ENCODE measurements at places on chromosomes 1 and 21. TPM values are rescaled to one million over a fixed set of nuclear protein-coding genes. Genes with fewer than 3 reads are reported as not detected.
A peak's percentile ranks its signal among the peaks of the same experiment; 100 is the strongest.

The TPTE gene
- not detected for total RNA-seq

DNA sequence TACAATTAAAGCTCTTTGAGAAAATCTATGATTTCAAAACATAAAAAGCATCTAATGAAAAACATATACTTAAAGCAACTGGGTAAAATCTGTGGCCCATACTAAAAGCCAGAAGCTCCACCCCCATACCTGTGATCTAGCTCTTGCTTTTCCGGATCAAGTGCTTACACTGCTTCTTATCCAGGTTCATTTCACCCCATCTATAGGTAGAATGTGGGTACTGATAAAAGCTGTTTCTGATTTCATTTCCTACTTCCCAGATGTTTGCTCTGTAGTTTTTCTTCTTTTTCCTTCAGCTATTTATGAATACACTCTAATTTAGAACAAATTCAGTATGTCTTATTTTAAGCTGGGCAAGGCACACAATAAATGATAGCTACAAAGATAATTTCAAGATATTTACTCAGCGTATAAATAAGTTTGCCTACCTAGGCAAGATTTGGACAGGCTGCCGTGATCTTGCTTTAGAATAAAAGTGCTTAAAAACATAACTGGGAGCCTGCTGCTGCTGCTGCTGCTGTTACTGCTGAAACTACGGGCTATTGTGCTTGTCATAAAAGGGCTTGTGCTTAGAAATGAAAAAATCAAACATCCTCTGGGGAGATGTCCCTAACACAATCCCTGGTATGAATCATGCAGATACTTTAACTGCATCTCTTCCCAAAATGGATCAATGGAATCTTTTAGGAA, 2.1 kb downstream of the SIPA1L2 start:
- no peaks in the 10 kb centered on the region for H3K4me1 ChIP-seq
- peak; percentile 84 for DNase-seq
- no peak overlapping the region for H3K27ac ChIP-seq
- no peaks in the 10 kb centered on the region for H3K27me3 ChIP-seq
- H3K36me3 ChIP-seq = no peaks in the 10 kb centered on the region

DNA sequence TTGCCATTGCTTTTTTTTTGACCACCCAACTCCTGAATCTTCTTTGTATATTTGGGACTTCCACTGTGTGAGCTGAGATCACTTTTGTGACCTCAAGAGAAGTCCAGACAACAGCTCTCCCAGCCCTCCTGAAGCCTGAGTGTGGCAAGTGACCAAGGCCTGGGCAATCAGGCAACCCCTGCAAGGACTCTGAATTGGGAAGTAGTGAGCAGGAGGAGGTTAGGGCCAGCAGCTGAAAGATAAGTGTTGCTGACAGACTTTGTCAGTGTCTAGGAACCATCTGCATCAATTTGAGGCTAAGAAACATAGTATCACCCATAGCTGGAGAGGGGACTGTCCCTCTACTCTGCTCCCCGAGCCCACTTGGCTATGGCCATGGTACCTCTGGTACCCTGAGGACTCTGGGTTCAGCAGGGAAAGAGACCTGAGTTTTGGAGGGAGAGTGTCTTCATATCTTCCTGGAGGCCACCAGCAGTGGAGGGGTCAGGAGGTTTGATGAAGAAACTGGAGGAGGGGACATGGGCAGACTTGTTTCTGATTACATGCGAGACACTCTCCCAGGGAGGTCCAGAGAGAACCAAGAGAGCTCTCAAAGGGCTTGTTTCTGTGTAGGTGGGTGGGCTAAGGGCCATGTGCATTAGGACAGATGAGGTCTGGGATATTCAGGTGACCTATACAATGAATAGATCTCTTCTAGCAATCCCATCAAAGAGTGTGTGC, 147.0 kb upstream of the DNAH14 start:
- no peak overlapping the region for H3K27ac ChIP-seq
- DNase-seq = no peak
- H3K4me1 ChIP-seq = no peaks in the 10 kb centered on the region
- no peak overlapping the region for H3K4me3 ChIP-seq

DNA sequence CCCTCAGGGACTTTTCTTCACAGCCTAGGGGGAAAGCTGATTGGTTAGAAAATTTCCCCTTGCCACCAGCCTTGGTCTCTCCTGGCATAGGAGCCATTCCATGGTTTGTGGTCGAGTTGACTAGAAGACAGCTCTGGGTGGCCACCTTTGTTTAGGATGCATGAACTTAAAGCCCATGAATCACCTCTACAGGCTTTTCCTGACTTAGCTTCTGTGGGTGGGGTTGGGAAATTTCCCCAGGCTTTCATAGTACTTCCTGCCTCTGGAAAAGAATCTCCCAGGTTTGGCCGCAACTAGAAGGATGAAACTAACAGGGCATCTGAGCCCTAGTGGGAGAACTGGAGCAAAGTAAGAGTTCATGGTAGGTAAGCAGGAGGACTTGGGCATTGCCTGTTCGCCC, 72.6 kb downstream of the SNRPE start:
- no peaks in the 10 kb centered on the region for H3K27me3 ChIP-seq
- no peak for DNase-seq
- H3K27ac ChIP-seq = no peak overlapping the region

GRCh38 chr1:62712336-62713243, 24.4 kb upstream of the DOCK7 start:
- no peaks in the 10 kb centered on the region for H3K36me3 ChIP-seq
- H3K27me3 ChIP-seq = no peaks in the 10 kb centered on the region
- no peak overlapping the region for H3K4me3 ChIP-seq
- no peak for DNase-seq
- no peaks in the 10 kb centered on the region for H3K4me1 ChIP-seq
- H3K27ac ChIP-seq = no peak overlapping the region
